ENCODE measurements at places on chromosomes 1 and 21. TPM values are rescaled to one million over a fixed set of nuclear protein-coding genes. Genes with fewer than 3 reads are reported as not detected.

Gene TRAF3IP3
- total RNA-seq, result not detected

Gene RASAL2
- 30.5 TPM for total RNA-seq

Gene CD48
- total RNA-seq, result not detected

Gene FCMR
- not detected for total RNA-seq

Gene ORC1
- total RNA-seq, result 11.0 TPM

Gene NECTIN4
- total RNA-seq, result 1.9 TPM

- H3K4me1 ChIP-seq, result peaks cover 5% of the 10 kb centered on the region
- DNase-seq, result no peak
- H3K27ac ChIP-seq, result no peak overlapping the region
- H3K27me3 ChIP-seq, result no peaks in the 10 kb centered on the region
- H3K4me3 ChIP-seq, result no peak overlapping the region
- H3K36me3 ChIP-seq, result no peaks in the 10 kb centered on the region
Observed at GRCh38 chr1:97093741-97094140, 372.2 kb downstream of the PTBP2 start.

GRCh38 chr1:116504308-116505156, 66.3 kb downstream of the CD58 start:
- no peak for DNase-seq
- H3K4me1 ChIP-seq, result no peaks in the 10 kb centered on the region
- H3K27me3 ChIP-seq, result no peaks in the 10 kb centered on the region
- H3K36me3 ChIP-seq, result no peaks in the 10 kb centered on the region
- no peak overlapping the region for H3K27ac ChIP-seq
- H3K4me3 ChIP-seq, result no peak overlapping the region

DNA sequence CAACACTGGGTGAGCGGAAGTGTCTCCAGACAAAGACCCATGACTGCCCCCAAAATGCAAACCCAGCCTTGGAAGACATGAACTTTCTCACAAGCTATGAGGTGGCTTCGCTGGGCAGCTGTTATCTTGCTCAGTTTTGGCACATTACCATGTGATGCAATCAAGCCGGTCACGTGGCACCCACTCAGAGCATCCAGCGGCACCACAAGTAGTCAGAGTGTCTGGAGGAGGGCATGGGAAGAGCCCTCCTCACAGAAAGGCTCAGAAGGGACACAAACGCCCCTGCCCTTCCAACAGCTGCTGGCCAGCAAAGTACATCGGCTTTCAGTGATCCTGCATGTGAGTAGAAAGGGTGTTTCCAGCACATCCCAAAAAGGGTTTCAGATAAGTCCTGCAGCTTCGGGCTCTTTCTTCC, 145.5 kb upstream of the IRF2BP2 start:
- no peak overlapping the region for H3K4me3 ChIP-seq
- peaks cover 34% of the 10 kb centered on the region for H3K4me1 ChIP-seq
- no peaks in the 10 kb centered on the region for H3K36me3 ChIP-seq
- no peak overlapping the region for H3K27ac ChIP-seq

- H3K27me3 ChIP-seq, result no peaks in the 10 kb centered on the region
- no peaks in the 10 kb centered on the region for H3K36me3 ChIP-seq
- peak overlapping the region; percentile 69 for H3K27ac ChIP-seq
- no peak overlapping the region for H3K4me3 ChIP-seq
- peaks cover 23% of the 10 kb centered on the region for H3K4me1 ChIP-seq
- DNase-seq, result no peak
Observed at GRCh38 chr1:109793486-109794318, 30.0 kb upstream of the EPS8L3 start.

GRCh38 chr1:170303034-170303433, 157.3 kb downstream of the NTMT2 start:
- H3K4me3 ChIP-seq, result no peak overlapping the region
- no peaks in the 10 kb centered on the region for H3K4me1 ChIP-seq
- H3K27ac ChIP-seq, result no peak overlapping the region
- DNase-seq, result no peak
- no peaks in the 10 kb centered on the region for H3K36me3 ChIP-seq

DNA sequence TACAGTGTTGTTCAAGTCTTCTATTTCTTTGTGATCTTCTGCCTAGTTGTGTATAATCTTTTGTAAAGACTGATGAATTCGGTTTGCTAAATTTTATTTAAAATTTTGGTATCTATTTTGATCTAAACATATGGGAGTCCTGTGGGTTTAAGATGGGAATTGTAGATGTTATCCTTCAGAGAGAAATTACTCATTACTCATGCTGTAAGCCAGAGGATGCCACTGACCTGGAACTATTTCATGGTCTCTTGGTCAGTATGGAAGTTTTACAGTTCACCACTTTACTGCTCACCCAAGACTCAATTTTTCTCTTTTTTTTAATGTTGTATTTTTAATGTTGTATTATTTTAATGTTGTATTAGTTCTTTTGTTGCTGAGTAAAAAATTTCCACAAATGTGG, 138.6 kb upstream of the B3GALT2 start:
- no peaks in the 10 kb centered on the region for H3K27me3 ChIP-seq
- DNase-seq, result no peak
- H3K36me3 ChIP-seq, result peaks cover 3% of the 10 kb centered on the region
- no peak overlapping the region for H3K4me3 ChIP-seq
- no peak overlapping the region for H3K27ac ChIP-seq

DNA sequence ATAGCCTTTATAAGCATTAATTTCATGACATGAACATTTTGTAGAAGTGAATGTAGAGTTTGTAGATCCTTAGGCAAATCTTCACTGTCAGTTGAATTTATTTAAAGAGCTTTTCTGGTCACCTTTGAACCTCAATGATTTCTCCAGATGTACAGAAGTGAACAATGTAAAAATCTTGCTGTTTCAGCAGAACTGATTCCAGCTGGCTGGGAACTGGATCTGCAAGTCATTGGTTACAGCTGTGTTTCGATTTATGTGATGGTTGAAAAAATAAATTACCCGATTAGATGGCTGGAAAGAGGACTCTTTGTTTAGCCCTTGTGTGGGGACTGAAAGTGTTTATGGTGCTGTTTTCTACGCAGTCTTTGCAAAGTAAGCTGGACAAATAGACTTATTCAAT, 849.8 kb downstream of the USP25 start:
- DNase-seq, result no peak
- H3K36me3 ChIP-seq, result no peaks in the 10 kb centered on the region
- H3K4me3 ChIP-seq, result no peak overlapping the region
- H3K27ac ChIP-seq, result peak overlapping the region; percentile 67

DNA sequence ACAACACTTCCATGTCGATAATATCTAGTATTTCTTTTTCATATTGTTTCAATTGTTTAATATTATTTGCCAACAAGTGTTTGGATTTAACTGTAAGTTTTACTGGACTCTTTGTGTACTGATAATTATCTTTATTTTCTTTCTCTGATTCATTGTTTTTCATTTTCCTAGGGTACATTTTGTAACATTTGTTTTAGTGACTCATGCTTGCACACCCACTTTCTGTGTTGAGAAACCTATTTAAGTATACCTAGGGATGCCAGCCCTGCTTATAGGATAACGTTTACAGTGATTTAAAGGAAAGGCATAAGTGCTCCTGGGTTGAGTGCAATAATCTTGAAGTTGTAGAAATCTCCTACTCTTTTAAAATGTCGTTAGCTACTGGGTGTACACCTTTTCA, 1386.0 kb upstream of the ADGRL4 start:
- H3K27me3 ChIP-seq, result no peaks in the 10 kb centered on the region
- no peak overlapping the region for H3K4me3 ChIP-seq
- no peaks in the 10 kb centered on the region for H3K36me3 ChIP-seq
- peaks cover 3% of the 10 kb centered on the region for H3K4me1 ChIP-seq

DNA sequence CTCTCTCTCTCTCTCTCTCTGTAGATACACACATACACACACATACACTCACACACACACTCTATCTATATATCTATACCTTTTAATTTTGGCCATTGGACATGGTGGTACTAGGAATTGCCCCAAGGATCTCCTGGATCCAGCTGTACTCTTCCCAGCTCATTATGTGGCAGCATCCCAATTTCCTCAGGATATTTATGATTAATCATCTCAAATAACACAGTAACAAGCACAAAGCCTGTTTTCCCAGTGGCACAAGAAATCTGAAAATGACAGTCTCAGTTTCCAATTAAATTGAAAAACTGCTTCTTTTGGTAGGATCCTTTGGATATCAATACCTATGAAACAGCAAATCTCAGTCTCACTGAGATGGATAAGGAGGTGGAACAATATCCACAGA, 27.6 kb downstream of the S100A10 start:
- H3K27me3 ChIP-seq, result no peaks in the 10 kb centered on the region
- H3K36me3 ChIP-seq, result no peaks in the 10 kb centered on the region
- H3K4me1 ChIP-seq, result peaks cover 33% of the 10 kb centered on the region
- no peak overlapping the region for H3K27ac ChIP-seq
- no peak for DNase-seq
- H3K4me3 ChIP-seq, result no peak overlapping the region

- no peak overlapping the region for H3K4me3 ChIP-seq
- no peak overlapping the region for H3K27ac ChIP-seq
- peaks cover 21% of the 10 kb centered on the region for H3K27me3 ChIP-seq
- DNase-seq, result no peak
- no peaks in the 10 kb centered on the region for H3K4me1 ChIP-seq
Observed at GRCh38 chr1:37096523-37096922, 62.2 kb upstream of the GRIK3 start.

GRCh38 chr1:34113887-34114286, 51.1 kb downstream of the CSMD2 start:
- H3K4me1 ChIP-seq, result peaks cover 2% of the 10 kb centered on the region
- H3K36me3 ChIP-seq, result no peaks in the 10 kb centered on the region
- no peak for DNase-seq
- H3K4me3 ChIP-seq, result no peak overlapping the region
- no peak overlapping the region for H3K27ac ChIP-seq

DNA sequence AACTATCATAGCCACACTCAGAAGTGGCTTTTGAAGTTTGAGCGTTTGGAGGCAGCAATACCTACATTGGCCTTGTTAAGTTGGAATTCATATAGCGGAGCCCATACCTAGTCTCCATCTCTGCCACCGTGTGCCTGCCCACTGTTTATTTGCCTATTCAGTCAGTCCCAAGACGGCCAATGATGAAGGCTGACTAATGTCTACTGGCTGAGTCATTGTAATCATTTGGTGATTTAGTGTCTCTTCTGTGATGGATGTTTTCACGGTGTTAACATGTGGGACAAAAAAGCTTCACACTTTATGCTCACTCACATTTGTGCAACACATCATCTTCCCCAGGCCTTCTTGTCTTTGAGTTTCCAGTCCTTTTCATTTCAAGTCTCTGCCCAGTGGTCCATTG, 92.6 kb upstream of the PBX1 start:
- no peak overlapping the region for H3K4me3 ChIP-seq
- H3K4me1 ChIP-seq, result no peaks in the 10 kb centered on the region
- DNase-seq, result no peak
- no peak overlapping the region for H3K27ac ChIP-seq

GRCh38 chr21:38765056-38765455, 40.7 kb upstream of the ETS2 start:
- DNase-seq, result no peak
- no peaks in the 10 kb centered on the region for H3K27me3 ChIP-seq
- no peak overlapping the region for H3K27ac ChIP-seq
- peaks cover 16% of the 10 kb centered on the region for H3K4me1 ChIP-seq
- no peak overlapping the region for H3K4me3 ChIP-seq
- H3K36me3 ChIP-seq, result no peaks in the 10 kb centered on the region

DNA sequence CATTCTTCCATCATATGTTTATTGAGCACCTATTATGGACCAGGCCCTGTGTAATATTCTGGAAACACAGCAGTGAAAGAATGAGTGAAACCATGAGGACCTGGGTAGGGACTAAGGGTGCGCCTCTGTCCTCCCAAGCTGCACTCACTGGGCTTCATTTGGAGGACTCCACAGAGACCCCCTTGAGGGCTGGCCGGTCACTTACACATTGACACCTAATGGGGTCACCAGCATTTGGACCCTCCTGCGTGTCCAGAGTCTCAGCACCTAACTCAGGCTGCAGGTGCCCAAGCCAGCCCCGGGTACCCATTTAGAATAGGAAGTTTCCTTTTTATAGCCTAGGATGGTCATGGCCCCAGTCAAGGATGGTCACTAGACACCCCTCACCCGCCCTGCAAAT, 2.8 kb upstream of the FNDC5 start:
- no peak overlapping the region for H3K27ac ChIP-seq
- no peak for DNase-seq
- peaks cover 61% of the 10 kb centered on the region for H3K27me3 ChIP-seq

DNA sequence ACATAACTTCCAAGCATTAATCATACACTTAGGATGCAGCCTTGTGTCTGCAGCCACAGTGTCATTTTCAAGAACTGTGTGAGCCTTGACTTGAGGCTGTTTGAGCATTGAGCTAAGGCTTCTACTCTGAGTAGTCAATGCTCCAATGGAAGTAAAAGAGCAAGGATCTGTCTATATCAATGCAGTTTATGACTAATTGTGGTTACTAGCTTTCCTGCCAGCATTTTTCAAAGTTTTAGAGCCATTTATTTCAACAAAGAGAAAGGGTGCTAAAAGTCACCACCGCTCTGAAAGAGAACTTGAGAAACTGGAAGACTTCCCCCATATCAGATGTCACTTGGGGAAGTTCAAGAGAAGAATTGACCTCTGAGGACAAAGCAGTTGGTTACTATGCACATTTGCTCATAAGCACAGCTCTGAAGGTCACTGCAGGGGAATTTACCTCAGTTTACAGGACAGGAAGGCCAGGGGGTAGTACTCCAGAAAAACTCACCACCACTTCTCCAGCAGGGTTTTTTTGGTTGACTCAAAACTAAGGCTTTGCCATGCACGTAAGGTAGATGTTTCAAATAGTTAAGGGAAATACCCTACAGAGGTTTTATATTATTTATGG, 24.5 kb upstream of the RGS1 start:
- no peak overlapping the region for H3K4me3 ChIP-seq
- peaks cover 5% of the 10 kb centered on the region for H3K4me1 ChIP-seq
- H3K36me3 ChIP-seq, result no peaks in the 10 kb centered on the region
- no peaks in the 10 kb centered on the region for H3K27me3 ChIP-seq
- H3K27ac ChIP-seq, result no peak overlapping the region
- DNase-seq, result no peak

DNA sequence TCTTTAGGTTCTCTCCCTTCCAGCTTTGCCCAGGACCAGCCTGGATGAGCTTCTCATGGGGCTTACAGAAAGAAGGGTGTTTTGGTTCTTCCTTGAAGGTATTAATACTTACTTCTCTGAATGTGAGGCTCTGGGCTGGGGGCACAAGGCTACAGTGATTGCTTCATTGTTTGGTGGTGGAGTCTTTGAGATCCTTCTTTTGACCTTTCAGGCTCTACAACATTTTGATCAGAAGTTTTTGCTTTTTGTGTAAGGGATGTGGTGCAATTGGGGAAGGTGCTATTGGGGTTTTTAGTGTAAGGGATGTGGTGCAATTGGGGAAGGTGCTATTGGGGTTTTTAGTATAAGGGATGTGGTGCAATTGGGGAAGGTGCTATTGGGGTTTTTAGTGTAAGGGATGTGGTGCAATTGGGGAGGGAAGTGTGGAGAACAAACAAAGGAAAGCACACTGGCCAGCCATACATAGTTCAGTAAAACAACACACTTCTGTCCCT, 103.6 kb upstream of the IVNS1ABP start:
- no peaks in the 10 kb centered on the region for H3K27me3 ChIP-seq
- H3K4me3 ChIP-seq, result no peak overlapping the region
- no peak for DNase-seq
- H3K4me1 ChIP-seq, result peaks cover 2% of the 10 kb centered on the region
- no peak overlapping the region for H3K27ac ChIP-seq
- no peaks in the 10 kb centered on the region for H3K36me3 ChIP-seq

- peaks cover 18% of the 10 kb centered on the region for H3K4me1 ChIP-seq
- H3K27me3 ChIP-seq, result no peaks in the 10 kb centered on the region
- H3K4me3 ChIP-seq, result no peak overlapping the region
- DNase-seq, result no peak
- H3K27ac ChIP-seq, result peak overlapping the region; percentile 62
Observed at GRCh38 chr1:12369258-12369657, 139.4 kb downstream of the VPS13D start.

- no peaks in the 10 kb centered on the region for H3K36me3 ChIP-seq
- peaks cover 36% of the 10 kb centered on the region for H3K4me1 ChIP-seq
- H3K4me3 ChIP-seq, result no peak overlapping the region
- DNase-seq, result no peak
- no peak overlapping the region for H3K27ac ChIP-seq
Observed at GRCh38 chr1:212293579-212293978, 8.4 kb downstream of the PPP2R5A start.
